SHP77 treated with DMSO at 0.1 percent for 48 hours (cell line): ENCODE measurements at places on chromosomes 3 and 15.

- no peak for DNase-seq
Observed at GRCh38 chr3:161413127-161413854, 42.0 kb upstream of the SPTSSB start.

DNA sequence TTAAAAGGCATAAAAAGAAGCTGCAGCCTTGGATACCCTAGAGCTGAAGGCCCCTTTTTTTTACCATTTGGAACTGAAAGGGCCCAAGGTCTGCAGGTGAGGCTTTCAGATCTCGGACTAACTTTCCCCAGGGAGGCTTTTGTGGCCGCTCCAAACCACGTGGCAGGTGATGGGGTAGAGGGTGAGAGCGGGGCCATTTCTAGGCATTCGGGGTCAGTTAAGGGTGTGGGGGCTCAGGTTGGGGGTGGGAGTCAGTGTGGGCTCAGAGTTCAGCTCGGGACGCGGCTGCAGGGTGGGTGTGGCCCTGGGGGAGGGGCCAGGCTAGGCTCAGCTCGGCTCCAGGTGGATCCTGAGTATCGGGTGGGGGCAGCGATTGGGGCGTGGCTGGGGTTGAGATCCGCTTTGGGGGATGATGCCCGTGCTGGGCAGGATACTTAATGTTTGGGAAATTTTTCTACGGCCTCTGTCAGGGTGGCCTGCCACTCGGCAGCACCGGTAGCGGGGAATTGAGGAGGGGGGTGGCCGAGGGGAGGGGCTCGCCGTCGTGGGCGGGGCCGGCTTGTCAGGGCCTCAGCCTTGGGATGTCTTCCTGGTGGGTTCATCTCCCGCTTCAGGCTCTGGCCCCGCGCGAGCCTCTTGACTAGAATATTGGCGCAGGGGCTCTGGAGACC, 2.5 kb downstream of the KLF13 start:
- DNase-seq: no peak

GRCh38 chr3:141074529-141074928, 23.4 kb downstream of the SPSB4 start:
- DNase-seq: no peak

- no peak for DNase-seq
Observed at GRCh38 chr3:126414961-126415660, 20.4 kb downstream of the CFAP100 start.

DNA sequence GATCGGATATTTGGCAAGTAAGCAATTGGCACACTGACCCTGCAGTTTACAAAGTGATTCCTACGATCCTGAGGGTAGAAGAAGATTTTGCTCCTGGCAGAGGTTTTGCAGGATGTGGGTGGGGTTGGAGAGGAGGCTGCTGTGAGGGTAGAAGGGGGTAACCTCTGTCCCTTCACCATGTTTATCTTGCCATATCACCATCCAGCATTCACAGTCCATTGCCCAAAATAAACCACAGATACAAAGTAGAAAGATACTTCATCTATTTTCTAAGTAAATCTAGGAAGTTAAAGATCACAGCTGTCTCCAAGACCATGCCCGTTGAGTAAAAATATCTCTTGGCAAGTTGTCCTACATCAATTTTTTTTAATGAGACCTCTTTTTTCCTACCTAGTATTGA, 51.6 kb downstream of the LIPC start:
- DNase-seq: no peak

- DNase-seq: no peak
Observed at GRCh38 chr3:23183731-23184130, 19.4 kb upstream of the UBE2E2 start.

GRCh38 chr15:20348291-20348899, 193.2 kb downstream of the GOLGA6L6 start:
- DNase-seq: no peak

DNA sequence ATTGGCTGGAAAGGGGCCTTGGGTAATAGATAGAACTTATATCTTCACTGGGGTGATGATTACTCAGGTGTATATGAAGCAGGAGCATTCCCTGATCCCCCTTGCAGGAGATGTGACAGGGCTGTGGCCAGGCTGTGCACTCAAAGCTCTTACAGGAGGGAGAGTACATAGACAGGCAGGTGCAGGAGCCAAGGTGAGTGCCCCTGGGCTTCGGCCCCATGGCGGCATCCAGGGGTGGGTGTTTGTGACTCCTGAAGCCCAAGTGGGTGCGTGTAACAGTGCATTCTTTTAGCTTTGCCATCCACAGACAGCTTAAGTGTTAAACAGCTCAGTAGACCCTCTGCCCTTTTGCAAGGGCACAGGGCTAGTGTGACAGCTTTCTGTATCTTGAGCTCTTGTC, 236.6 kb upstream of the GPR149 start:
- DNase-seq: no peak
